Left cardiac atrium (tissue), 4 donors: ENCODE measurements at places on chromosomes 7 and 10. TPM values are rescaled to one million over a fixed set of nuclear protein-coding genes. Genes with fewer than 3 reads are reported as not detected.

DNA sequence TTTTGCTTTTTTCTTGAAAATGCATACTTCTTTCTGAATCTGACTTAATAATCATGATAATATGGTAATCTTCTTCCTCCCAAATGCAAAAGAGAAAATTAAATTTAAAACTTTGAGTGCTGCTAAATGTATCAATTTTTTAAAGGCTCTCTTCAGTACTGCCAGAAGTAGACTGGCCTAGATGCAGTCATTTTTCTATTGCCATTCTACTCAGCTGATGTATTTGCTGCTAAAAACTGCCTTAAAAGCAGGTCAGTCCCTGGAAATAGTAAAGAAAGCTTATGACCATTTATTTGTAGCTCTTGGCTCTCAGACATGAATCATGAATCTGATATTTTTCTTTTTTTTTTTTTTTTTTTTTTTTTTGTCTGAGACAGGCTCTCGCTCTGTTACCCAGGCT, 28.5 kb downstream of the NAPEPLD start:
- no peak for DNase-seq

GRCh38 chr10:102313221-102313896, 68.0 kb downstream of the GBF1 start:
- no peak for DNase-seq

GRCh38 chr7:73717991-73718405, 1.5 kb downstream of the STX1A start:
- DNase-seq, result peak; percentile 51

GRCh38 chr10:129969184-129969910, 5.3 kb upstream of the EBF3 start:
- DNase-seq, result no peak

GRCh38 chr10:18419945-18420344, 231.4 kb downstream of the NSUN6 start:
- no peak for DNase-seq

- DNase-seq, result no peak
Measured at GRCh38 chr7:95863-96260, 96.5 kb upstream of the FAM20C start.

DNA sequence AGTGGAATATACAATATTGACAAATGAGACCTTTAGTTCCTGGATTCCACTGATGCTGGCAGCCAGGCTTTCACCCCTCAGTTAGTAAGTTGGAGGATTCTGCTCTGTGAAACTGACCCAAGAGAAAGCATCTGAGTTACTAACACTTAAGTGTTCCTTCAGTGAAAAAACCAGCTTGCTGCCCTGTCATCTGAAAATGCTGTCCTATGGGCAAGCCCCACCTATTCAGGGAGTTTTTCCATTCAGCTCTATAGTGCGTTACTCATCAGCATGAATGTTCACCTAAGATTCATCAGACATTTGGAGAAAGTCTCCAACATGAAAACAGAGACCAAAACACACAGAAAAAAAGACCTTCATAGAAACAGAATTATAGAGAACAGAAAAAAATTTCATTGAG, 37.9 kb downstream of the PRPF18 start:
- DNase-seq, result no peak

GRCh38 chr10:32891261-32891660, 66.8 kb downstream of the ITGB1 start:
- DNase-seq, result no peak

DNA sequence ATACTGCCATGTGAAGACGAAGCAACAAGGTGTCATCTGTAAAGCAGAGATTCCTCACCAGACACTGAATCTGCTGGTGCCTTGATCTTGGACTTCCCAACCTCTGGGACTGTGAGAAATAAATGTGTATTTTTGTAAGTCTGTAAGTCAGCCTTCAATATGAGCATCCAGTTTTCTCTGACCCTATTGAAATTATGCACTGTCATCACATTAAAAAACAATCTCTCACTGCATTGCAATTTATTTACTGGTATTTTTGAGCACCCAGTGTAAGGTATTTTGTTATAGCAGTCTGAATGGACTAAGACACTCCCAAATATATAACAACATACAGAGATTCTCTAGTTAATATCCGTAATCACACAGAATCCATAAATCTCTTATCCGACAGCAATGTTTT, 77.5 kb upstream of the CDK6 start:
- no peak for DNase-seq

DNA sequence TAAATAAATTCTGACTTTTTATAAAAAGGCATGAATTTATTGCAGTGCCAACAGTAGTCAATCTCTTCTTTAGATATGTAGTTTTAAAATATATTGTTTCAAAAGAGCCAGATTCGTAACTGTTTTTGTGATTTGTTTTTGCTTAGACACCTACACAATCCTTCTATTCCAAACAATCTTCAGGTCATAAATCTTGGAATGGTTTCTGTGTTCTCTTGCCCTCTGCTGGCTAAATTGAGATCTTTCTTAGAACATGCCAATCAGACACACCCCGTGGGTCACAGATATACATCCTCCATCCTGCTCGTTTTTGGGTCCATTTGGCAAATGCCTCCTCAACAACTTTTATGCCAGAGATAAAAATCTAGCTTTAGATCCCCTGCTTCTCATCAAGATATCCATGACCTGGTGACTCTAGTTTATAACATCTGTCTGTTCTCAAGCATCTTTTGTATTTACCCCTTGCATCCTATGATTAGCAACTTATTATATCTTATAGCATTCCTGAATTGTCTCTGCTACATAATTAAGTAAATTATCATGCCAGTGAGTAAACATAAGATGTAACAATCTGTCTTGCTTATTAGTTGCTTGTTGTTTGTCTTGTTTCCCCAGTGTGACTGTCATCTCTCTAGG, 35.3 kb upstream of the IFRD1 start:
- DNase-seq, result no peak

- DNase-seq, result no peak
Measured at GRCh38 chr7:13793926-13794325, 195.5 kb downstream of the ETV1 start.

GRCh38 chr7:18167815-18168214, 140.2 kb upstream of the PRPS1L1 start:
- DNase-seq, result no peak

DNA sequence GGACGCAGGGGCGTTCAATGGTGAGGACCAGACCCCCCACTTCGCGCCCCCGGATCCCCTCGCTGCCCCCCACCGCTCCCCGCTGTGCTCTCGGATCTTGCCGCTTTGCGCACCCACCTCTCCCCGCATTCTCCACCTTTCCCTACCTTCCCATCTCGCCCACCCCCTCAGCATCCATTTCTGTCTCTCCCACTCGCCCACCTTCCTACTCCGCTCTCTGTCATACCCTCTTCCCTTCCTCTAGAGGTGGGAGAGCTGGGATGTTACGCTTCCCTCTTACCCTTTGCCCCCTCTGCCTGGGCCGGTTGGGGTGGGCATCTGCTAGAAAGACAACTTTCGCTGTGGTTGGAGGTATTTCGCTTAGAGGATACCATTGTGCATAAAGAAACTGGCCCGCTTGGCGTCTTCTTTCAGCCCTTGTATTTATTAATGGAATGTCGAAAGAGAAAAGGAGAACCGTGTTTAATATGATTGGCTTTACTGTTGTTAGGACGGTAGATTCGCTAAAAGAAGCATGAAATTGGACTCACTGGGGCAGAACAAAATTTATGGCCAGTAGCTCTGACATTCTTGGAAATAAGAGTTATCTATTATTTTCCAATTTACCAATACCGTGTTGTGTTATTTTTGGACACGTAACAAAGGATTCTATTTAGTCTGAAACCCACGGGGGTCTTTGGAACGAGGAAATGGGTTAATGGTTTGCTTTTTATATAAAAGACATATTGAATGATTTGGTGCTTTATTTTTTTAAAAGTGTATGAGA, 873 bp downstream of the PRKAR2B start:
- DNase-seq, result no peak

GRCh38 chr7:47322731-47323130, 259.2 kb downstream of the TNS3 start:
- DNase-seq, result no peak

- no peak for DNase-seq
Measured at GRCh38 chr7:105849122-105849855, 27.1 kb downstream of the ATXN7L1 start.

GRCh38 chr10:116124777-116125176, 148.2 kb downstream of the GFRA1 start:
- DNase-seq, result no peak

DNA sequence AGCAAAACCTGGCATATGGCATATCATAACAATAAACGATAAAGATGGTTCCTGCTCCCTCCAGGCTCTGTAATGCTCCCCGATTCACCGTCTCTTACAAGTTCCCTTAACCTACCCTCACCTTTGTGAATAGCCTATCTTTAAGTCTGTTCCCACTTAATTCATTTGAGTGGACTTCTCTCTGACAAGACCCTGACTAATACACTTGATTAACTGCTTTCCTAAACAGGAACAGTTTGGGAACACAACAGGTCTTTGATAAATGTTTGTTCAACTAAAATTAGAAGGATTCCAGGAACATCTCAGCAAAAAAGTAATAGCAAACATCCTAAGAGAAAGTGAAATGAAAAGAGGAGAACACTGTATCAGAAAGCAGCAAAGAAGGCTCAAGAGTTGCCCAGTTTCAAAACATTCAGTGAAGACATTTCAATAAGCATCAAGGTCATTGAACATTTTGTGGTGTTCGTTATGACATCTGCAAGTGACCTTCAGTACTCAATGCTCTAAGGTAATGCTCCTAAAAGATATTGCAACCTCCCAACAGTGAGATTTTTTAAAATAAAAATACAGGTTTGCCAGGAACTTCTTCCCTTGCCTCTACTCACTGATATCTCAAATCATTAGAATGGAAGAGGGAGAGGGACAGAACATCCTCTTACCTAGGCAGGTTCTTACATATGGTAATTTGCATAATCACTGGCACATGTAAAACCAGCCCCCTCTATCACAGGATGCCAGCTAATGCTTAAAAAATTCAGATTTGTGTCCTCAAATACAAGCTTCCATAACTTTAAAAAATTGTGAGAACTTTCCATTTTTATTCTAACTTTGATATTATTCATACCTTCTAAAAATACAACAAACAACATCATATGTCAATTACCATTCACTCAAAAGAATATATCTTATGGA, 11.4 kb upstream of the ARHGAP12 start:
- no peak for DNase-seq

DNA sequence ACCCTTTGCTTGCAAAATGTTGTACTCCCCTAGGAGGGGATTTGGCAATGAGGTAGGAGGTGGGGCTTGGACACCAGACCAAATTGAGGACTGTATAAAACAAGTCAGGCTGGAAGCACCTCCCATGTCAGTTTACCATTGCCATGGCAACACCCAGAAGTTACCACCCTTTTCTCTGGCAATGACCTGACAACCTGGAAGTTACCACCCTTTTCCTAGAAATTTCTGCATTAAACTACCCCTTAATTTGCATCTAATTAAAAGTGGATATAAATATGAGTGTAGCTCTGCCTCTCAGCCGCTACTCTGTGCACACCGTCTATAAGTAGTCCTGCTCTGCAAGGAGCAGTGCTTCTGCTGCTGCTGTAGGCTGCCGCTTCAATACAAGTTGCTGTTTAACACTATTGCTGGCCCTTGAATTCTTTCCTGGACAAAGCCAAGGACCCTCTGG, 7.8 kb upstream of the BLNK start:
- DNase-seq, result no peak

GRCh38 chr10:22710139-22710745, 4.1 kb downstream of the PIP4K2A start:
- no peak for DNase-seq

- no peak for DNase-seq
Measured at GRCh38 chr7:15068324-15068723, 165.8 kb upstream of the DGKB start.

- no peak for DNase-seq
Measured at GRCh38 chr10:8255301-8255700, 200.8 kb downstream of the GATA3 start.

DNA sequence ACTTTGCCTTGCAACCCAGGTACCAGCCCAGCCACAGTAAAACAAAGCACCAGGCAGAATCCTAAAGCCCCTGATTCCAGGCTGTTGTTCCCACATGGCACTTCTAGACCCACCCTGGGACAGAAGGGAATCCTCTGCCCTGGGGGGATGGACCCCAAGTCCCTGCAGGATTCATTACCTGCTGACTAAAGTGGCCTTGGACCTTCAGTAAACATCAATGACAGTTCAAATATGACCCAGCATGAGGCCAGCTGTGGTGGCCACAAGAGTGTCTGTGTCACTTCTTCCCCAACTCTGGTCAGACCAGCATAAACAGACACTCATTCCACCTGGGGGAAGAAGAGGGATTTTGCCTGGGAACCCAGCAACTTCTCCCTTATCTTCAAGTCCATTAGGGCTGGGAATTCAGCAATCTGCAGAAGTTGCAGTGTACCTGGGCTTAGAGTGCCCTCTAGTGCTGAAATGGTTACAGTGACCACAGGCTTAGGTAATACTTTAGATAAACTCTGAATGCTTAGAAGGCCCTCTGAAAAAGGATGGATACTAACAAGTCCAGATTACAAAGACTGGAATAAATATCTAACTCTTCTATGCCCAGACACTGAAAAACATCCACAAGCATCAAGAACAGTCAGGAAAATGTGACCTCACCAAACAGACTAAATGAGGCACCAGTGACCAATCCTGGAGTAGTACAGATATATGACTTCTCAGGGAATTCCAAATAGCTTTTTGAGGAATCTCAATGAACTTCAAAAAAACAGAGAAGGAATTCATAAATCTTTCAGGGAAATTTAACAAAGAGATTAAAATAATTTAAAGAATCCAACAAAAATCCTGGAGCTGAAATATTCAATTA, 108.5 kb upstream of the TMEM168 start:
- DNase-seq, result no peak

DNA sequence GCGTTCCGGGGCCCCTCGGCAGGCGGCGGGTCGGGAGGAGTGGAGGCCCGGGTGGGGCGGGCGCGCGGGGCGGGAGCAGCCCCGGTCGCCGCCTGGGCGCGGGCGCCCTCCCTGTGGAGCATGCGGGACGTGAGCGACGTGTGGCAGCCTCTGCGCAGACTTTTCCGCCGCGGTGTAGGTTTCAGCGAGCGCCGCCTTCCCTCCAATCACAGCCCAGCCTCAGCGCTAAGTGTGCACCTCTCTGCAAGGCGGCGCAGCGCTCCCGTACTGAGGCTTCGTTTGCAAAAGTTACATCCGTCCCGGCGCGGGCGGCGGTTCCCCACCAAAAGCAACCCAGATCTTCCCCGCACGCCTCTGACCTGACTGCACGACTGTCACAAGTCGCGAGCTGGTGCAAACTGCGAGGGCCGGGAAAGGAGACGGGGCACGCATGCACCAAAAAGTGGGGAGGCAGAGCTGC, 1.2 kb upstream of the PFKFB3 start:
- peak; percentile 75 for DNase-seq

Gene HNRNPF
- 83.6 TPM for total RNA-seq

Gene MAGI2
- 7.2 TPM for total RNA-seq

Gene IFIT1B
- total RNA-seq, result not detected

Gene SNX8
- total RNA-seq, result 31.3 TPM

Gene OPN4
- total RNA-seq, result 0.18 TPM

Gene CPXM2
- total RNA-seq, result 12.5 TPM

Gene HOXA10
- 0.21 TPM for total RNA-seq

Gene HOXA5
- total RNA-seq, result not detected

Gene COL28A1
- 3.6 TPM for total RNA-seq

Gene CLCN1
- not detected for total RNA-seq

Gene TDRD1
- 1.0 TPM for total RNA-seq

Gene PNLIPRP2
- total RNA-seq, result not detected

Gene DYNC1I1
- 23.6 TPM for total RNA-seq
